ENCODE measurements at places on chromosomes 3 and 15.

- no peak for DNase-seq
Measured at GRCh38 chr3:197151580-197151979, 122.0 kb upstream of the MELTF start.

- DNase-seq = no peak
Measured at GRCh38 chr15:78937132-78937739, 7.6 kb downstream of the CTSH start.

DNA sequence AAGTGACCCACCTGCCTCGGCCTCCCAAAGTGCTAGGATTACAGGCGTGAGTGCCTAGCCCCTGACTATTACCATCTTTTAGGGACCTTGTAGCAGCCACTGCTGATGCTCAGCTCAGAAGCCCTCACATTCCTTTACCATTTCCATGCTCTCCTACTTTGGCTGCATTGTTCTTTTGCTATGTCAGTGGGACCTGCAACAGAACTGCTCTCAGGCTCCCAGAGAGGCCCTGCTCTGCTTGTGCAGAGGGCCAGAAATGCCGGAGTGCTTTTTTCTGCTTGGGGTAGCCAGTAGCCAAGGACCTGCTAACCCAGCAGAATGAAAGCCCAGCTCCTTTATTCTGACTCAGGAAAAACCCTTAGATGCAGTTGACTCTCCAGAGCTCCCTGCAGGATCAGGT lies 18.3 kb upstream of the PROK2 start:
- DNase-seq = no peak

DNA sequence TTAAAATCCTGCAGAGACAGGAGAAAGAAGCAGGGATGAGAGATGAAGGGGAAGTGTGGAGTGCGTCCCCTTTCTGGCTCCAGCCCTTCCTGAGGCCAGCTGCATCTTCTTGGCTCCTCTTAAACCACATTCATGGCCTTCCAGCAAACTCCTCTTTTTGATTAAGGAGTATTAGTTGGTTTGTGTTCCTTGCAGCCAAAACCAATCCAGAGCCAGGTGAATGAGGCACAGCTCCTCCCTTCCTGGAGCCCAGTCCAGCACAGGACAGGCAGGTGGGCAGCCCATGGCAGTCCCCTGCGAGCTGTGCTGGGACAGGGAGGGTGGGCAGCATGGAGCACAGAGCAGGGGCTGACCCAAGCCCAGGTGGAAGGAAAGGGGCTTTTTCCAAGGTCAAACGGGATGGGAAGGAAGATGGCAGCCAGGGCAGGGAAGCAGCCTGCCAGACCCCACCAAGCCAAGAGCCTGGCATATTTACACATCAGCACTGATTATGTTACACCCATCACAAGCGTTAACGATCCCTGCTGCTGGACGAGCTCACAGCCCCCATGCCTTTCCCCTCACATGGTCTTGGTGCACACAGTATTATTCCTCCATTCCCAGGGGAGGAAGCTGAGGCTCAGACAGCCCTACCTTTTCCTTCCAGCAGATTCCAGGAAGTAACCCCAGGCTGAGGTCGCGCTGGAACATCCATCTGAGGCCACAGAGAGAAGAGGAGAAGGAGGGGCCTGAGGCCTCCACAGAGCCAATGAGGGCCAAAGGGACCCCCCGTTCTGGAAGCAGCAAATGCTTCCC lies 175.6 kb downstream of the SMAD6 start:
- no peak for DNase-seq

- no peak for DNase-seq
Measured at GRCh38 chr3:71591101-71591500, 7.6 kb upstream of the FOXP1 start.

- DNase-seq = no peak
Measured at GRCh38 chr15:70029297-70029701, 68.4 kb downstream of the TLE3 start.

DNA sequence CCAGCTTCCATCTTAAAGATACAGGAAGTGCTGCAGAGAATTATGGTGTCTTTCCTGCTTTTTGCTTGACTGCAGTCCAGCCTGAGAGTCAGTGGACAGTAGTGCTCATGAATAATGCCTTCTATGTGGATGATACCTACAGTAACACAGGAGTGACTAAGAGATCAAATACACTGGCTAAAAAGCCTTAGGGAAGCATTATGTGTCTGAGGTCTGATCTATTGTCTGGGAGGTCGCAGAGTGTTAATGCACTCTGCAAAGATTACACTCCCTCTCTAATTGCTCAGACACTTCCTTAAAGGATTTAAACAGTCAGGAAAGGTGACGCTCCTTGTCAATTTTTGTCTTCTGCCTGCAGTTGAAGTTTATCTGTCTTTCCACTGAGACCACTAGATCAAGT lies 183.6 kb downstream of the MCTP2 start:
- no peak for DNase-seq

- no peak for DNase-seq
Measured at GRCh38 chr3:46228260-46229242, 13.7 kb upstream of the CCR3 start.

GRCh38 chr3:69749461-69749860 lies 10.2 kb downstream of the MITF start:
- DNase-seq = no peak

GRCh38 chr3:186099178-186099577 lies 9.7 kb downstream of the ETV5 start:
- DNase-seq = no peak

DNA sequence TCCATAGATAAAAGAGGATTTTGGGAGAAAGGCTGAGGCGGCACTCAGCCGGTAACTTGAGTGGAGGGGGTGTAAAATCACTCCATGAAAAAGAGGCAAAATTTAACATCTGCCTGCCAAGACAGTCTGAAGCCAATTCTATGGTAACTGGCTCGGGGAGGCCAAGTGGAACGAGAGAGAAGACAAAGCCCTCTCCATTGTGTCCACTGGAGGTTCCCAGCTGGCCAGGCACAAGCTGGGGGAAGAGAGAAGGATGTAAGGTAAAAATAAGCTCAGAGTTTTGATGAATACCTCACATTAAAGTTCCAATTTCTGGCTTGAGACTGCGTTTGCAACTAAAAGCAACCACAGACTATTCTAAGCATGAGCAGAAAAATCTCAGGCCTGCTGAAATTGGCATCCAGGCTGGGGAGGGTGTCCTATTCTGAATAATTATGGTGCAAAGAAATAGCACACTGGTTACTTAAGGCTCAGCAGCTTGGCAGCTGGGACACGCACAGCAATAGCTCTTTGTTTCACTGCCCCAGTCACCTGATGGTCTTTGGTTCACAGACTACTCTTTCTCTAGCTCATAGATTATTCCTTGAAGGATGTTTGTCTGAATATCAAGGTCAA lies 48.8 kb downstream of the CHRD start:
- DNase-seq = no peak

DNA sequence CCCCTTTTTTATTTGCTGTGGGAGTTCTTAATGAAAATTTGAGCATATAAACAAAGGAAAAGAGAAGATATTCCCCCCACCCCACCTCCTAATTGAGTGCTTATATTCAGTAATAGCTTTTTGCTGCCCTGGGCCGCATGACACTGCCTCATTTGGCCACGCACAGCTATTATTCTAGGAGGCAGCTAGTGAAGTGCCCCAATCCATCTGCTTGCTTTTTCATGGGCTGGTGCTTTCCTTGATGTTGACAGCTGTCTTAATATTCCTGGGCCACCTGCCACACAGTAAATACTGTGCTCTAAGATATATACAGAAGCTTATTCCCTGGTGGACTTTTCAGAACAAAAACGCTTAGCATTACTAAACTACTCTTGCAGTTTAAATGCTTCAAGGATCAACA lies 3.8 kb upstream of the CRYBG3 start:
- no peak for DNase-seq

- DNase-seq = no peak
Measured at GRCh38 chr15:97984157-97984556, 23.7 kb downstream of the ARRDC4 start.

- no peak for DNase-seq
Measured at GRCh38 chr3:43872301-43872700, 181.6 kb downstream of the ABHD5 start.

DNA sequence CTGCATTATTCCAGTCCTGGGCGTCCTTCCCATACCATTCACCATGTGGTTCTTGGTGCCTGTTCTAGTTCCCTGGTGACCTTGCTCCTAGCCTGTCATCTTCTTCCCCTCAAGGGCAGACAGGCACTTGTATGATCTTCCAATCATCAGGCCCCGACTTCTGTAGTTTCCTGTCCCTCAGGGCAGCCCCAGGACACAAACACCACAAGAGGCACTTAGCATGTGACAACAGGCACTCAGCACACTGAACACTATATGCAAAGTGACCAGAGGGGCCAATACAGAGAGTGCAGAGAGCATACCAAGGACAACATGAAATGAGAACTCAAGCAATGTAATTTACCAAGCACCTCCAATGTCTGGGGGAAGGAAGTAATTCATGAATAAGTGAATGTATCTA lies 17.9 kb downstream of the TMEM40 start:
- no peak for DNase-seq

All from activated CD4-positive, alpha-beta T cell treated with anti-CD3 and anti-CD28 coated beads, Interleukin-2, amount 50 U/mL, for 24 hours (primary cell).